Purkinje cell (primary cell): ENCODE measurements at places on chromosomes 1 and 21. TPM values are rescaled to one million over a fixed set of nuclear protein-coding genes. Genes with fewer than 3 reads are reported as not detected.

LCE1F gene
- polyA plus RNA-seq, result not detected in 2 replicates

ATP6V1G3 gene
- not detected in 2 replicates for polyA plus RNA-seq

CD5L gene
- not detected in 2 replicates for polyA plus RNA-seq

C1orf53 gene
- polyA plus RNA-seq, result 5.8 and 18.6 TPM in 2 replicates

GPR37L1 gene
- polyA plus RNA-seq, result 25.0 and 33.3 TPM in 2 replicates

MAEL gene
- 4.6 and 5.4 TPM in 2 replicates for polyA plus RNA-seq

B3GALT2 gene
- polyA plus RNA-seq, result 17.1 and 34.0 TPM in 2 replicates

SMCP gene
- not detected in 2 replicates for polyA plus RNA-seq

KLHDC9 gene
- 8.0 and 17.1 TPM in 2 replicates for polyA plus RNA-seq

TMCO2 gene
- not detected in 2 replicates for polyA plus RNA-seq
